CD4-positive, alpha-beta T cell treated with Interleukin-21 for 1 hour (primary cell): ENCODE measurements at places on chromosomes 2 and 18.

- DNase-seq = no peak
Measured at GRCh38 chr2:54528311-54528955, 72.3 kb downstream of the SPTBN1 start.

DNA sequence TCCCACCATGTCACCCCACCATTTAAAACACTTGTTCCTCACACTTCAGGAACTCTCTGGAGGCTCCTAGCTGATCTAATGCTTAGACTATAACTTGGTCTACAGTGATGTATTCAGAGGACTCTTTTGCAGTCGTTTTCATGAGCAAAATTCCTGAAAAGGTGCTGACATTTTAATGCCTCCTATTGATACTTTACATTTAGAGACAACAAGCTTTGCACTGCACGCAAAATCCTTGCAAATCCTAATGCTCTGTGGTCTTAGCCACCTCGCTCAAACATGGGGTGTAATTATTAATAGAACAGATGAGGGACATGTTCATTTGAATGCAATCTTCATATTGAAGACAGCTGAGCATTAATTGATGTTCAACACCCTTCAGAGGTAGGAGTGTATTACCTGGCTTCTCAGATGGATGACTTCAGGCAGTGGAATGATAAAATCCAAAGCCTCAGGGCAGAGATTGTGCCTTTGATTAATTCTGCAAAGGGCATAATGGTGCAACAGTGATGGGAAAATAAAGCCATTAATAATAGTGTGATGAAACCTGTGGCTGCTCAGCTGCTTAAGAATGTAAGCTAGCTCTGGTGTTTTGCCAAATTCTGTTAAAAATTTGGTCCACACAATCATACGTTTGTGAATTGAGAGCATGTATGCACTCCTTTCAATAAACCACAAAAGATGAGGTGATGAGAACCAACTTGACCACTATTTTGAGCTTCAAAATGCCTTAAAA, 5.4 kb downstream of the CTAGE1 start:
- no peak for DNase-seq

DNA sequence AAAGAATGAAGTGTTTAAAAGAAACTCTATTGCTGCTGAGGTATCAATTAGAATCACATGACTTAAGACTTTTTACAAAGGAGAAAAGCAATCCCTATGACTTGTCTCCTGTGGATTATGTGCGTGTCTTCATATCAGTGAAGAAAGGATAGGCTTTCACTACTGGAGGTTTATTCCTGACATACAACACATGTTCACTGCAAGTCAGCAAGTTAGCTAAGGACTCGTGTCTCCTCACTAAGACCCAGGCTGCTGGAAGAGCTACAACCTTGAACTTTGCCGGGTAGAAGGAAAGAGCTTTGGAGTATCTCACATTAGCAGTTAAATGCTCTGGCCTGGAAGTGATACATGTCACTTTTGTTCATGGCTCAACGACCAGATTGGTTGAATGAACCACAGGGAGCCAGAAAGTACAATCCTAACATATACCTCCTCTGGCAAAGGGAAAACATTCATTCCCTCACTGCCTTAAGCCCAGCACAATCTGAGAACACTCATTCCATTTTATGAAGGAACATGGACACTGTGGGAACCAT, 215.3 kb downstream of the RNF152 start:
- no peak for DNase-seq

GRCh38 chr18:67766930-67767329, 250.4 kb upstream of the DSEL start:
- no peak for DNase-seq

DNA sequence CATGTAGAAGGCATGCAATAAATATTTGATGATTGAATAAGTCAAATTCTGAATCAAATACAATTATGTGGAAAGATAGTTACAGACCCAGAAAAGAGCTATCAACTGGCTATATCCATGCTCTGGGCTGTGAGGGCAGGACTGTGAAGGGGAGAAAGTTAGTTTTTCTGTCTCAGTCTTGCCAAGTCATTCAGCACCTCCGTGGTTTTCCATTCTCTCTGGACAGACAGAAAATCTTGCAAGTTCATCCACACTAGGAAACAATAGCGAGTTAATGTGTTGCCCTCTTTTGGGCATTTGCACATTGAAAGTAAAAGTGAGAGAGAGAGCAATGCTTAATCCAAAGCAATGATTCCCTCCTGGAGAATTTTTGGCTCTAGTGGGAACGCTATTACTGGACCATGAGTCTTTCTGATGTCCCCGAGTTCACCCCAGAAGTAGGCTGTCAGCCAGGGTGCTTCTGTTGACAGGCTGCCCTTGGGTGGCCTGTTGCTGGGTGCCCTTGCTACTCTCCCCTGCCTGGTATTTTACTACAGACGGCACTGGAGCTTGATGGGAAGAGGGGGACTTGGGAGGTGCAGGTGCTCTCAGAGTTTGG, 238.3 kb downstream of the LOXHD1 start:
- DNase-seq = no peak

DNA sequence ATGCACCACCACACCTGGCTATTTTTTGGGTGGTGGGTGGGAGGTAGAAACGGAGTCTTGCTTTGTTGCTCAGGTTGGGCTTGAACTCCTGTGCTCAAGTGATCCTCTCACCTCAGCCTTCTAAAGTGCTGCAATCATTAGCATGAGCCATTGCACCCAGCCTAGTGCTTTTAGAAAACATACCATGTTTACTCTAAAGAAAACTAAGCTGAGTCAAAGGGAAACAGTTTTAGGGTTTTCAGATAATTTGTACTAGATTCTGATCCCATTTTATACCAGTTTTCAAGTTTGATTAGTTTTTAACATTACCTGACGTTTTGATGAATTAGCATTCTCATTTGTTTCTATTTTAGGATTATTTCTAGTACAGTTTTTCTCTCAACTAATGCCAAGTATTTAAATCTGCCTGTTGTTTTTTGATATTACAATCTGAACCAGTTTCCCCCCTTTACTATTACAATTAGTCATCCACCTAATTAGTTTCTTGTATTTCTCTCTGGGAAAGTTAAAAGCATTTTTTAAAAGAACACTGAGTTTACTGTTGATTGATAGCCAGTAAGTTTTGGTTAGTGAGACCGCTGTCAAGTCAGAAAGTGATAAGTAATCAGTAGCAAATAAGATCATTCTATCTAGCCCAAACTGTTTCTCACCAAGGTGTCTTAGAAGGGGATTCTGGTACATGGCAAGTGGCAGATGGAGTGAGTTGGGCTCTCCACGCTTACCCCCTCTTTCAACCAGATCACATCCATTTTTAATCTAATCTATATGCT, 24.2 kb upstream of the TBR1 start:
- no peak for DNase-seq

DNA sequence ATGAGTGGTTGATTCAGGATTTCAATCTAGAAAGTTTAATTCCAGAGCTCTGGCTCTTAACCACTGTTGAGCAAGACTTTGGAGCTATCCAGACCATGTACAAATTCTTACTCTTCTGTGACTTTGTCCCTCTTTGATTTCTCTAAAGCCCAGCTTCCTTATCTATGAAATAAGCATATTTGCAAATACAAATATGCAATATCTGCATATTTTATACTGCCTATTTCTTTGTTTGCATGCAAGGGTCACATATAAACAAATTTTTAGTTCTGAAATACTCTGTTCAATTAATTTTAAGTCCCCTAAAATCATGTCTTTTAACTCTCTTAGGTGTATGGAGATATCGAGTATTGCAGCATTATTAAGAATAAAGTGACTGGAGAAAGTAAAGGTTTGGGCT, 5.5 kb downstream of the RBM45 start:
- DNase-seq = no peak

DNA sequence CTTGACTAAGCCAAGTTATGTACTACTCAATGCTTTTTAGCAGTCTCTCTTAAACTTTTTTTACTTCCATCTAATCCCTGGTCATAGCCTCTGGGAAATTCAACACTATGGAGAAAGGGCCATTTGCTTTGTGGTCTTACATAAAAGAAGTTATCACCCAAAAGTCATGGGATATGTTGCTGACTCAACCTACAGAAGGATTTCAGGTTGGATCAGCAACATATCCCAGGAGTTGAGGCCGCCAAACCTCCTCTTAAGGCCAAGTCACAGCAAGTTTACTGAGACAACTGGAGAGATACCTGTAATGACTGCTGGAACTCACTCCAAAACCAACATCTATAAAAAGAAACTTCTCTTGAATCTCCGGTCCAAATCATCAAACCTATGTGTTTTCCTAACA, 141.1 kb downstream of the IRS1 start:
- no peak for DNase-seq

- no peak for DNase-seq
Measured at GRCh38 chr2:172351586-172351985, 75.8 kb upstream of the ITGA6 start.

GRCh38 chr18:29855637-29856036, 1186.9 kb downstream of the DSC3 start:
- no peak for DNase-seq

DNA sequence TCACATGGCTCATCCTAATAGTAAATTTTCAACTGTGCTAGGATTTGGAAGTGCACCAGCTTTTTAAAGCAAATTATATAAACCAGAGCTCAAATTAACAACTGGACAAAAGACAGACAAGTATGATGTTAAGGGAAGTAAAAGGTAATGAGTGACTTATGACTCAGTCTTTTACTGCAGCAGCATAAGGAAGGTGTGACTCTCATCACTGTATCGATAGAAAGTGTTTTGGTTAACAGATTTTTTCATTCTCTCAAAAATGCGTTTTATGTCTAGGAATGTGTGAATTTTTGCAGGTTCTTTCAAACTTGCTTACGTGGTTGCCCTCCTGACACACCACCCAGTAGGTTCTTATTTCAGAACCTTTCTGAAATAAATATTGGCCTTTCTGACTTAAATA, 244.2 kb upstream of the BOD1L2 start:
- DNase-seq = no peak

DNA sequence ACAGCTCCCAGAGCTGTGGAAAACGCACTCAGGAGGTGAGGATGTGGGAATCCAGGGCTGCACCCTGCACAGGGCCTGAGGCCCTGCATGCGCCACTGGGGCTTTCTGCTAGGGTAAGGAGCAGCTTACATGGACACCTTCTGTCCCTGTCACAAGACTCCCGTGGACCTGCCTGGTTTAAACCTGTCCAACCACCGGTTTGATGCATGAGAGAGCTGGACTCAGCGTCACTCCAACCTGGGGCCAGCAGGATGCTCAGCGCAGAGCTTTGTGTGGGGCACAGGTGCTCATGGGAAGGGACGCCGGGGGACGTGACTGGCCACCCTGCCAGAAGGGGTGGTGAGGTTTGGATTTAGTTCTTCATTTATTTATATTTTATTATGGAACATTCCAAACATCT, 24.2 kb downstream of the SNORC start:
- no peak for DNase-seq

DNA sequence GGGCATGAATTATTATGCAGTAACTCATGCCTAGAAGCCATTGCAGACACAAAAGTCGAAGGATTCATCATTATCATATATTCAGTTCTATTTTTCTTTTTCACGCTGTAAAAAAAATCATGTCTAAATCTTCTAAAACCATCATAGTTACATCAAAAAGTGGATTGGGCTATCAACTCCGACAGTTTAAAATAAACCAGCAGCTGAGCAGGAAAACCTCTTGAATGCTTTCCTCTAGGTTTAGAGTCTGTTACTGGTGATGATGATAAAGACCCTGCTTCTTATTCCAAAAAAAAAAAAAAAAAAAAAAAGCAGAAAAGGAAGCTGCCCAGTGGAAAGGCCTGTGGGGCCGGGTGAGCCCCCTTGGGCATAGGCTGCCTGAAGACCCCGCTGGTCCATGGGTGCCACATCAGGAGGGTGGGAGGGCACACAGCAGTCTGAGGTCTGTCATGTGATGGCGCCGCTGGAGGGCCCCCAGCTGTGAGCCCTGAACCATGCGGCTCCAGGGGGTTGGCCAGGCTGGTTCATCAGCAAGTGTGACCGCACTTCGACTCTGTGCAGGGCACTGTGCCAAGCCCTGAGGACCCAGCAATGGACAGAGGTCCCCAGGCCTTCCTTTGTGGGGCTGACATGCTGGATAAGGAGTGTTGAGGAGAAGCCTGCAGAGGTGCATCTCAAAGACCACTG, 199.6 kb downstream of the EIPR1 start:
- DNase-seq = no peak

DNA sequence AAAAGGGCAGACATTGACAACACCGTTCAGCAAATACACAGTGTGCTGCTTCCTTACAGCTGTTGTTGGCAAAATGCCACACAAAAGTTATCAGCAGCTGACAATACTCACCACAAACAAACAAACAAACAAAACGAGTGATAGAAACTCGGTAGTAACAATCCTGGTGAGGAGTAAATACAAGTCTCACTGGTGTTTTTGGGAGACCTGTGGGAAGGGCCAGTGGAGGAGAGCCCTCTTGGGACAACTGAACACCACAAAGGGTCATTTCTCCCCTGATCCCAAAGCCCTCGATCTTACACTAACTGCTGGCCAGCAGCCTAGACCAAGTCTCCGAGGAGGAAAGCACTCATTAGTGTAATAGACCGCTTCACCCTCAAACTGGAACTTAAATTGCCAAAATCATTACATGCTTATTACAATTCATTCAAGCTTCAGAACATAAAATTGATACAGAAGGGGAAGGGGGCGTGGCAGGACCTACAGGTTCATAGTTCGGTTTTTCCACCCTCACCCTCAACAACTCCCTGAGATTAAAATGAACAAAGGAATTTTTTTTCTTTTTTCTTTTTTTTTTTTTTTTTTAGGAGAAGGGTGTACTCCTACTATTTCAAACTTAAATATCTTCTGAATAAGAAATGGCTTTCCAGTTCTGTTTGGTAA, 5.0 kb downstream of the AP1S3 start:
- no peak for DNase-seq

DNA sequence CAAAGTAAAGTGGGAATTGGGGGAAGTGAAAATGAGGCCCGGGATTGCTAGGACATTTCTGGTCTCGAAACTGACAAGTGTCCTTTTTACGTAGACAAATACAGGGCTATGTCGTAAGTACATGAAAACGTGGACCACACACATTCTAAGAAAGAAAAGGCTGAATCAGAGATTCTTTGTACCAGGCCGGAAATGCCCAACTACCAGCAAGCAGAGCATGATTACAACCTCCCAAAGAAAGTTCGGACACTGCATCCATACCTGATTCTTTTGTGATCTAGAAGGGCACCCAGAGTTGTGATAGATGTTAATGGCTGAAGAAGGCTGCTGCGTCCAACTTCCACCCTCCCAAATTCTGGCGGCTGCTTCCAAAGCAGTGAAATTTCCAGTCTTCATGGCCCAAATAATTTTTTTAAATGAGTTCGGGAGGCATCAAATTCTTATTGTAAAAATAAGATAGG, 1.7 kb downstream of the RBMS1 start:
- DNase-seq = no peak

- DNase-seq = no peak
Measured at GRCh38 chr2:7419186-7419585, 502.0 kb downstream of the RNF144A start.
